ENCODE measurements at places on chromosomes 5 and 9. TPM values are rescaled to one million over a fixed set of nuclear protein-coding genes. Genes with fewer than 3 reads are reported as not detected.

DNA sequence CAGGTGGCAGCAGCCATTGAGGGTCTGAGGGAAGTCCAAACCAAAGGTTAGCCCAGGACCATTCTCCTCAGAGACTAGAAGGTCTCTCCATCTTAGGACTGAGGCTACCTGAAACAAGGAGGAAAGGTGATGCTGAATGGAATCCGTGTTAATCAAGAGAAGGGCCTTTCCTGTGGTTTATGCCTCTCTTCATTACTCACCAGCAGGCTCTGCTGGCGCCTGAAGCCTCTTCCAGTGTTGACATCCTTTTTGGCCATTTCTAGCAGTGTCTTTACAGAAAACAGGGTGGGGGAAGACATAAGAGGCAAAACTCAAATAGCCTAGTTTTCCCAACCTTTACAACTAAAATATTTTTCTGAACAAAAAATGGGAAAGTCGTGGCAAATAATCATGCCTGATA lies 98.0 kb downstream of the ENC1 start:
- H3K4me1 ChIP-seq, result no peaks in the 10 kb centered on the region
- no peaks in the 10 kb centered on the region for H3K36me3 ChIP-seq
- H3K27ac ChIP-seq, result no peak overlapping the region
- no peak overlapping the region for H3K4me3 ChIP-seq
- DNase-seq, result no peak

DNA sequence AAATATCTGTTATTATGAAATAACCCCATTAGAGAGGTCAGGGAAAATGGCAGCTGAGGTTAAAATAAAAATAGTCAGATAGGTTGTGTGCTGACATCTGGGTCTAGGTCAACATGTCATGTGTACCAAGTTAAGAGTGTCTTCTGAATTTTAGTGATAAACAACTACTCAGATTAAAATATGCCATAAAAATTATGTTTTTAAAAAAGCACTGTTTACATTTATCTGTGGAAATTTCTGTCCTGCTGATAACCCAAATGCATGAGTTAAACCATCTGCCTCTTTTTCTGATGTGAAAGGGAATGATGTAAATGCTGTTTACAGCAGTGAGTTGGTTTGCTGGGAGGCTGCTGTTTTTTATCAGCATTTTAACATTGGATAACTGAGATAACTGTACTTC lies 361.2 kb upstream of the TARS1 start:
- H3K27ac ChIP-seq, result no peak overlapping the region
- no peaks in the 10 kb centered on the region for H3K4me1 ChIP-seq
- DNase-seq, result no peak
- H3K4me3 ChIP-seq, result no peak overlapping the region
- H3K27me3 ChIP-seq, result no peaks in the 10 kb centered on the region

PTPN3 gene
- not detected for total RNA-seq

PLPP1 gene
- total RNA-seq, result 4.7 TPM

WWC1 gene
- not detected for total RNA-seq

DNA sequence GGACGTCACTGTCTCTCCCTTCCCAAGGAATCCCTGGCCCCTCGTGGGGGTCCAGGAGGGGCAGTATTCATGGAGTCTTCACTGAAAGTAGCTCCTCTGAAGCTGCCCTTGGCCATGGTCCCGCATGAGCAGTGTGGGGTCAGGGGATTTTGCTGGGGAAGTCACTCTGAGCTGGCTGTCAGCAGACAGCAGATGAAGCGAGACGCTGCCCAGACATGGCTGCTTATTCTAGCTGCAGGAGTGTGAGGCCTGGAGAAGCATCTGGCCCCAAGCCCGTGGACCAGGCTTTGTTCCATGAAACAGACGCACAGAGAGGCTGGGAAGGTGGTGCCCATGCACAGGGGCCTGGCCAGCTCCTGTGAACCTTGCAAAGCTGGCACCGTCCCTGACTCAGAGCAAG lies 21.5 kb upstream of the ASS1 start:
- H3K4me3 ChIP-seq, result no peak overlapping the region
- H3K36me3 ChIP-seq, result no peaks in the 10 kb centered on the region
- H3K27ac ChIP-seq, result no peak overlapping the region

DNA sequence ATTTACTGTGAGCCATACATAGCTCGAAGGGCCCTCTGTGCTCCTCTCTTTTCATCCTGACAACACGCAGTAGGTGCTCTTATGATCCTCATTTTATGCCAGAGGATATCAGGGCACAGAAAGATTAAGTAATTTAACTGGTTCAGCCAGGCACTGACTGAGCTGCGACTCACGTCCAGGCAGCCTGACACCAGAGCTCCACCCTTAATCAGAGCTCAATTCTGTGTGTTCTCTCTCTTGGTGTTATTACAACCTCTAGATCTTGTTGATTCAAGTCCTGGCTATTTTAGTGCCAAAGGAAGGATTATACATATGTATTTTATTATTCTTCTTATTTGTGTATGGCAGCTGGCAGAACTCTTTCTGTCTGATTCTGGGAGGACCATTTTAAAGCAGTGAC lies 59.7 kb downstream of the OSMR start:
- no peak overlapping the region for H3K4me3 ChIP-seq
- no peaks in the 10 kb centered on the region for H3K27me3 ChIP-seq
- H3K27ac ChIP-seq, result no peak overlapping the region
- H3K4me1 ChIP-seq, result no peaks in the 10 kb centered on the region
- no peak for DNase-seq

GRCh38 chr5:109838157-109838556 lies 148.4 kb downstream of the MAN2A1 start:
- H3K27ac ChIP-seq, result no peak overlapping the region
- no peaks in the 10 kb centered on the region for H3K27me3 ChIP-seq
- DNase-seq, result no peak
- no peak overlapping the region for H3K4me3 ChIP-seq
- no peaks in the 10 kb centered on the region for H3K36me3 ChIP-seq

GRCh38 chr5:73005886-73006285 lies 50.0 kb downstream of the FCHO2 start:
- no peak for DNase-seq
- H3K4me3 ChIP-seq, result no peak overlapping the region
- H3K27ac ChIP-seq, result no peak overlapping the region

TSSK1B gene
- not detected for total RNA-seq

GRCh38 chr5:177133096-177133852 lies at the start of gene NSD1:
NSD1 (plus strand) TSS chr5:177133773; CDS start chr5:177135104, 1,331 bp downstream.
- peaks cover 33% of the 10 kb centered on the region for H3K4me1 ChIP-seq
- no peaks in the 10 kb centered on the region for H3K27me3 ChIP-seq
- H3K36me3 ChIP-seq, result peaks cover 31% of the 10 kb centered on the region
- peak within 1 kb of the TSS; percentile 82 for H3K4me3 ChIP-seq
- H3K27ac ChIP-seq, result peak within 1 kb of the TSS; percentile 62

DNA sequence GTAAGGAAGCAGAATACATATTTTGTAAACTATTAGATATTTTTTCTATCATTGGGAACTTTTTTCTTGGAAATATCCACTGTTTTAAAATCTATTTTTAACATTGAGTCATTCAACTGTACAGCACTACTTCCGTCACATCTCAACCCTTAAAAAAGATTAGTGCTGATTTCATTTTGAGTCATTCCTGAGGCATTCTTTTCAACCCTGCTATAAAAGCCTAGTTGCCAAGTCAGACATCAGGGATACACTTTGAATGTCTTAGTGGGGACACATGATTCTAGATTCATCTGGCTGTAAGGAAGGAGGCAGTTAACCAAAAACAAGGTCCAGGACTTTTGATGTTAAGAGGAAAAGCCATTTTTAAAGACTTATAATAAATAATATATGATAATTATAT lies 160.9 kb downstream of the GIN1 start:
- H3K4me1 ChIP-seq, result no peaks in the 10 kb centered on the region
- no peaks in the 10 kb centered on the region for H3K36me3 ChIP-seq

NEUROG1 gene
- not detected for total RNA-seq

TRPM3 gene
- total RNA-seq, result not detected

- H3K4me1 ChIP-seq, result no peaks in the 10 kb centered on the region
- no peak overlapping the region for H3K4me3 ChIP-seq
- no peaks in the 10 kb centered on the region for H3K27me3 ChIP-seq
- no peaks in the 10 kb centered on the region for H3K36me3 ChIP-seq
These were observed 594.9 kb downstream of the CCDC171 start for GRCh38 chr9:16147726-16148125.

LPCAT1 gene
- 124 TPM for total RNA-seq

DNA sequence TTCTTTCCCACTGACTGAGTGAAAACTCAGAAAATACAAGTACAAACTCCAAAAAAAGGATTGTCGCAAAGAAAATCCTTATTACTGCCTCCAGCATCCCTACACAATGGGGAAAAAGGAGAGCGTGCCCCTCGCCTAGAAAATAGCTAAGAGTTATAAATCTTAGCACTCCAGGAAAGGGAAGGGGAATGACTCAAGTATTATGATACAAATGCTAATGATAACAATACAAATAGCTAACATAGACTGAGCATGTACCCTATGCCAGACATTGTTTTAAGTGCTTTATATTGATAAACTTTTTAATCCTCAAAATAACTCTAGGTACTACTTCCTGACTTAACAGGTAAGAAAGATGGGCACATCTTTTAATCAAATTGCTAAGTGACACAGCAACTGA lies 70.8 kb upstream of the VCAN start:
- H3K4me1 ChIP-seq, result no peaks in the 10 kb centered on the region
- DNase-seq, result no peak
- H3K27ac ChIP-seq, result no peak overlapping the region

GRCh38 chr5:177367981-177368868 lies 10.5 kb downstream of the RGS14 start:
- peaks cover 4% of the 10 kb centered on the region for H3K36me3 ChIP-seq

DNA sequence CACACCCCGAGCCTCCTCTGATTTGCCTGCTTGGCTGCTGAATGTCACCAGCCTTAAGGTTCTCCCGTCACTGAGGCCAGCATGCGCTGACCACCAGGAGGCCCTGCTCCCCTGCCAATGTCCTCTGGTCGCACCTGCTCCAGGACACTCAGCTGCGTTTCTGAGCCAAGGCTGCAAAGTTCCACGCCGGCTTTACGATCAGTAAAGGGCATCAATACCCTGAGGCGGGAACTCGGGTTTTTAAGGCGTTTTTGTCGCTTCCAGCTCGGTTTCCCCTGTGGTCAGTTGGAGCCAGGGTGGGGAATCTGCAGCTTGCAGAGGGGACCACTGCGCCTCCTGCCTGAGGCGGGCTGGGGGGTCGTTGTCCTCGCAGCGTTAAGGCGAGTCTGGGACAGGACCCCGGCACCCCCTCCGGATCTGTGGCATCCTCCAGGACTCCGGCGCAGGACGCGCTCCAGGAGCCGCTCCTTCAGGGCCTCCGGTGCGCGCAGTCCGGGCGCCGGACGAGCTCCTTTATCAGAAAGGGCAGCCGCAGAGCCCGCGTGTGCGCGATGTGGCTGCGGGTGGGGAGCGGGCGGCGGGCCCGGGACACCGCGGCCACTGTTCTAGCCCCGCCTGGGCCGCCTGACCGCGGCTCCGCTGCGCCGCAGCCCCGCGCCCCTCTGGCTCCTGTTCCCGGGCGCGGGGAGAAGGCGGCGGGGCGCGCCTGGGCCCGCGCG lies 24.1 kb upstream of the FLT4 start:
- no peaks in the 10 kb centered on the region for H3K36me3 ChIP-seq
- H3K27ac ChIP-seq, result no peak overlapping the region
- no peaks in the 10 kb centered on the region for H3K4me1 ChIP-seq
- no peaks in the 10 kb centered on the region for H3K27me3 ChIP-seq
- no peak overlapping the region for H3K4me3 ChIP-seq

- no peaks in the 10 kb centered on the region for H3K4me1 ChIP-seq
- no peak overlapping the region for H3K4me3 ChIP-seq
- no peaks in the 10 kb centered on the region for H3K27me3 ChIP-seq
- DNase-seq, result no peak
- no peak overlapping the region for H3K27ac ChIP-seq
These were observed 105.0 kb downstream of the PLPP1 start for GRCh38 chr5:55429613-55430253.

- peaks cover 28% of the 10 kb centered on the region for H3K4me1 ChIP-seq
- no peaks in the 10 kb centered on the region for H3K36me3 ChIP-seq
- H3K27ac ChIP-seq, result no peak overlapping the region
- DNase-seq, result peak; percentile 77
- no peaks in the 10 kb centered on the region for H3K27me3 ChIP-seq
These were observed 112.8 kb upstream of the NR3C1 start for GRCh38 chr5:143516249-143516648.

KLHL3 gene
- 0.67 TPM for total RNA-seq

OLFML2A gene
- total RNA-seq, result not detected

DNA sequence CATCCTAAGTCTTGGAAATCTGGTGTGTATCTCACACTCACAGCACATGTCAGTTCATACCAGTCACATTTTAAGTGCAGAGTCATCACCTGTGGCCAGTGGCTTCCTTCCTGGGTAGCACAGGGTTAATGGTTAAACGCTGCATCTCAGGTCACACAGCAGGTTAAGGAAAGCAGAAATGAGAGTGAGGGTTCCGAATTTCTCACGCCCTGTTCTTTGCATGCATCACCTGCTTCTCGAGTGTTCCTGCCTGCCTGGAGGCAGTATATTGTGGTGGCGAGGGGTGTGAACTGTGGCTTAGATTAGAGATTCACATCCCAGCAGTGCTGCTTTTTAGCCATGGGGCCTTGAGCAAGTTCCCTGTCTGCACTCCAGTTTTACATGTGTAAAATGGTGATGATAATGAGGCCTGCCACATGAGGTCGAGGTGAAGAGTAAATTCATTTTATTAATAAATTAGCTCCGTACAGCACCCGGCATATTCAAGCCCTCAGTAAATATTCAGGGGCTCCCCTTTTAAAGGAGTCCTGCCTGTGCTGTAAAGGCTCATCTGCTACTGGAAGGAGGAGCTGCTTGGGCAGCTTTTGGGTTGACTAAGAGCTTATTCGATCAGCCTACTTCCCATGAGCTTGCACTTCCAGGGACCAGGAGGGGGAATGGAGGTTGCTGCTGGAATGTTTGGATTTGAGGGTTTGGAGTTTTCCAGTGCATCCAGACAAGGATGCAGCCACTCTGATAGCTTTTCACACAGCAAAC lies 61.1 kb upstream of the SAP30L start:
- DNase-seq, result peak; percentile 85
- H3K27ac ChIP-seq, result peak overlapping the region; percentile 78
- H3K27me3 ChIP-seq, result no peaks in the 10 kb centered on the region
- H3K4me3 ChIP-seq, result peak overlapping the region; percentile 36
- H3K4me1 ChIP-seq, result peaks cover 20% of the 10 kb centered on the region

DNA sequence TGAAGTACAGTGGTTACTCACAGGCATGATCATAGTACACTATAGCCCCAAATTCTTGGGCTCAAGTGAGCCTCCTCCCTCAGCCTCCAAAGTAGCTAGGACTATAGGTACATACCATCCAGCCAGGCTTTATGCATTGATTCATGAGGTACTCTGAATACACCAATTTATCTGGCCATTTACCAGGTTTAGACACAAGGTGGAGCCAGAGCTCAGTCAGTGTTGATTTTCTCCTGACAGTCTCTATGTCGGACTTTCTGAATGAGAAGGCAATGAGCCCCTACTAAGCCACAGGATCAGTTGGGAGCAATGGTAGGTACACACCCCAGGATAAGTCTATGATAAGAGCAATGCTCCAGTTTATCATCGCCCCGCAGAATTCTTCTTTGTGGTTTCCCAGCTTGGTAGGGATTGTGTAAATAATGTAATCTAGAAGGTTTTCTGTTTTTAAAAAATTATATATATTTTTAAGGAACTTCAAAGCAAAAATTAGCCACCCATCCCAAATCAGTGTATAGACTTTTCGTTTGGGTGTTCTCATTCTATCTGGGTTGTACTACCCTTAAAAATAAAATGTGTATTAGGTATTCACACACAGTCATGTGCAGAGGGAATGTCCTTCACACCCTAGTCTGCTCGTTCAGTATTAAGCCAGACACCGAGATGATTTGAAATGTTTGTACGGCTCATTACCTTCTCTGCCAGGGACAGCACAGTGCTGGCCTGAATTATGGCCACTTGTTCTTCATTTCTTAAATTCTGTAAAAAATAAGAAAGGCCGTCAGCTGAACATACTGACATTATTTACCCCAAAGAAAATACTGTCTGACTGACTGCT lies 118.4 kb upstream of the DPYSL3 start:
- H3K4me1 ChIP-seq, result peaks cover 22% of the 10 kb centered on the region
- H3K36me3 ChIP-seq, result peaks cover 36% of the 10 kb centered on the region
- H3K27me3 ChIP-seq, result no peaks in the 10 kb centered on the region
- H3K4me3 ChIP-seq, result no peak overlapping the region
